ENCODE measurements at places on chromosomes 3 and 15.

DNA sequence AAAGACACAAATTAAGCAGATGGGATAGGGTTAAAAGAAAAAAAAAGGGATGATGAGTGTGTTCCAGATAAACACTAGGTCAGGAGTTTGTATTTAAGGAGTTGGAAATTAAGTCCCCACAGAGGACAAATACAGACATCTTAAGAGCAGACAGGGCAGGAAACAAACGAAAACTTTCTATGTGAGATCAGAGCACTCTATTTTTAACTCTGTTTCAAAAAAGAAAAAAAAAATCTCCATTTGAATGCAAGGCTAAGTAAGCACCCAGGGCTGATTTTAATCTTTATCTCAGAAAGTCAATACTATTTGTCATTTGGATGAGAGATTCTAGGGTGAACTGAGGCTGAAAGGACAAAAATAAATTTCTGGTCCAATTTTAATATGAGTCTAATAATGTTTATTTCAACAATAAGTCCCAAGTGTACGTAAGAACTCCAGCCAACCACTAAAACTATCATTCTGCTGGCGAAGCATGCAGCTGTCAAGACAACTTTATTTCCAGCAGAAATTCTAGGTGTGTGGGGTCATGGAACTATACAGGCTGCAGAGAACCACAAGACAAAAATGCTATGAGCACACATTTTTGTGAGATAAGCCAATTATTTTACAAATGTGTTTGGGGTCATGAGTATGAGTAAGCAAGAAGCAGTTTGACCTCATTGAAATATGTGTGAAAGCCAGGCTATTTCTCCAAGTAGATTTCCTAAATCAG is 186.1 kb downstream of the FMN1 start:
- DNase-seq, result no peak

DNA sequence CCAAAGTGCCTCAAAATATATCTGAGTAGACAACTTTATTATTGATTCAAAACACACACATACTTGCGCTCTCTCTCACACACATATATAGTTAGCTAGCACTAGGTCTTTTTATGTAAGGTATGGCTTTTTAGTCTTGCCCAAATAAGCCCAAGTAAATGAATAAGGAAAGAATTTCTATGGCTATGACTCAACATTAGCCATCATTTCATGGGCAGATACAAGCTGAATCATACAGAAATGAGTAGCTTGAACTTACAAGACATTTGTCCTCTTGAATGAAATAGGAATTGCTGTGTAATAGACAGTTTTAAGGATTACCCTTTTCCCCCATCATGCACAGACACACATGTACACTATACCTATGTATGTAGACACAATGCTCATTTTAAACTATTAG is 4.9 kb downstream of the CADPS start:
- no peak for DNase-seq

DNA sequence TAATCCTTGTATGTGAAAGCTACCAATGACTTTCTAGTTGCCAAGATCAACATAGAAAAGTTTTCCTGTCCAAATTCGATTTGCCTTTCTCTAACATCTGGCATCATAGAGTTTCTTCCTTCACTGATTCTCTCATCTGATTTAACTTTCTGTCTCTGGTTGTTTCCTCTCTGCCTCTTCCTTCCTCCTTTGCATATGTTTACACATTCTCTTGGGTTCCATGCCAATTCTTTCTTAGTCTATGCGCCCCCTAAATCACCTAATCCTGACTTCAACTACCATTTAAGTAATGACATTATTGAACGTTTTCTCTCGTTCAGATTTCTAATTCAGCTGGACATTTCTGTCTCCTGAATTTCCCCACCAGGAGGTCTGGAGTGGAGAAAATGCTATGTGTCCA is 561.9 kb upstream of the TGFBR2 start:
- no peak for DNase-seq

DNA sequence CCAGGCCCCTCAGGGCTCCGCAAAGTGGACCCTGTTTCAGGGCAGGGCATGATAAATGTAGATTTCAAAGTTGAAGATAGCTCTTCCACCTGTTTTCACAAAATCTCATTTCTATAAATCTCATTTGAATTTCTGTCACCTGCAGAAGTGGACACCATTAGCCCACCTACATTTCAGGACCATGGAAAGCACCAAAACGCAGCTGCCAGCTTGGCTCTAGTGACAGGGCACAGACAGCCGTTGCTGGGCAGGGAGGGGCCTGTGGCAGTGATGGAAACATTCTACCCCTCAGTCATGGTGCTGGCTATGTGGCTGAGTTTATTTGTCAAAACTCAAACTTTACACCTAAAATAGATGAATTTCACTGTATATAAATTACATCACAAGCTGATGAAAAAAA is 40.4 kb downstream of the PRR23E start:
- DNase-seq, result no peak

DNA sequence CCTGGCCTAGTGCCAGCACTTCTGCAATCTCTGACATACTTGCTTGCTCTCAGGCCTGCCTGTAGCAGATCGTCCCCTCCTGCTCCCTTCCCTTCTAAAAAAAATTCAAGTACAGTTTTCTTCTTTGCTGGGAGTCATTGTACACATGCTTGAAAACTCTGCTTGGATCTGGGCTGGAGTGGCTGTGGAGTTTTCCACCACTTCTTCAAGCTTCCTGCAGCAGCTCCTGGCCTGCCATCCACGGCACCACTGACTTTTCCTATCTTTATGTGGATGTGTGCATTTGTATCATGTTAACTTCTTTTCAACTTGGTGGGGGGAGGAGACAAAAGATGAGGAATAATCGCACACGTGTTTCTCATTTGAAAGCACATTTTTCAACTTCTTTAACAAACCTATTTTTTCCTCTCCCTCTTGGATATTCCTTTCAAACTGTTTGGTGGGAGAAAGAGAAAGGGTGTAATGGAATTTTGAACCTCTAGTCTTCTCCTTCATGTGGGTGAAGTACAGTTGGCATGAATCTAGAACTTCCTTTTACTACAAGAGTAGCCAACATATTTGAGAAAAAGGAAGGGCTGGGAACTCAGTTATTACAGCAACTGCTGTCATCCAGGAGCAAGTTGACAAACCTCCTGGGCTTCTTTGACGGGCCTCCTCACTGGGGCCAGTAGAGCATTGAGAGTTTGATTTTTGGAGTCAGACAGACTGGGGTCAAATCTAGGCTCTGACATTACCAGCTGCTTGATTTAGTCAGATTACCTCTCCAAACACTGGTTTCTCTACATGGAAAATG is 61.2 kb upstream of the LRTM1 start:
- DNase-seq, result no peak

- no peak for DNase-seq
These were observed 4.4 kb upstream of the CLDN11 start for GRCh38 chr3:170414202-170414663.

DNA sequence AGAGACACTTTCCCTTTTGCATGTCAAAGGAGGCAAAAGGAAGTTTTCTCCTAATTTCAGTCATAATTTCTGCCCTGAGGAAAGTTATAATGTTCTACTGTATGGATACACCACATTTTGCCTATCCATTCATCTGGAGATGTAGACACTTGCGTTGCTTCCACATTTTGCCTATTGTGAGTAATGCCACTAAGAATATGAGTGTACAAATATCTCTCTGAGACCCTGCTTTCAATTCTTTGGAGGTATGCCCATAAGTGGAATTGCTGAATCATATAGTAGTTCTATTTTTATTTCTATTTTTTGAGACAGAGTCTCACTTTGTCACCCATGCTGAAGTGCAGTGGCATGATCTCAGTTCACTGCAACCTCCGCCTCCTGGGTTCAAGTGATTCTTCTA is 3.6 kb upstream of the CD276 start:
- DNase-seq, result no peak

DNA sequence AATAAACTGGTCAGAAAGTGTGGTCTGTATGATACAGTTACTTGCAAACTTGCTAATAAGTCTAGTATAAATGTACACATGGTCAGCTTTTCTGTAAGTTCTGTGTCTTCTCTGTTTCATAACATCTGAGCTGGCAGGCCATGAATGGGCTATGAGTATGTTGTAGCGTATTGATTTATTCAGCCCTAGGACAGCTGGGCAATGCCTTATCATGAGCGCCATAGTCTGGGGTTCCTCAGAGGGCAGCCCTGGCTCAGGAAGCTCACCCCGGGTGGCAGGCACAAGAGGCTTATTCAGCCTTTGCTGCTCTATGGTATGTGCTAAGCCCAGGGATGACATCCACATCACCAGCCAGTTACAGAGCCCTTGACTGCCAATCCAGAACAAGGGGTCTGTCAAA is 50.7 kb upstream of the CCR2 start:
- DNase-seq, result no peak

- no peak for DNase-seq
These were observed 54.3 kb upstream of the CBLB start for GRCh38 chr3:105923140-105923539.

GRCh38 chr3:142021127-142021526 is 128.2 kb downstream of the TFDP2 start:
- no peak for DNase-seq

DNA sequence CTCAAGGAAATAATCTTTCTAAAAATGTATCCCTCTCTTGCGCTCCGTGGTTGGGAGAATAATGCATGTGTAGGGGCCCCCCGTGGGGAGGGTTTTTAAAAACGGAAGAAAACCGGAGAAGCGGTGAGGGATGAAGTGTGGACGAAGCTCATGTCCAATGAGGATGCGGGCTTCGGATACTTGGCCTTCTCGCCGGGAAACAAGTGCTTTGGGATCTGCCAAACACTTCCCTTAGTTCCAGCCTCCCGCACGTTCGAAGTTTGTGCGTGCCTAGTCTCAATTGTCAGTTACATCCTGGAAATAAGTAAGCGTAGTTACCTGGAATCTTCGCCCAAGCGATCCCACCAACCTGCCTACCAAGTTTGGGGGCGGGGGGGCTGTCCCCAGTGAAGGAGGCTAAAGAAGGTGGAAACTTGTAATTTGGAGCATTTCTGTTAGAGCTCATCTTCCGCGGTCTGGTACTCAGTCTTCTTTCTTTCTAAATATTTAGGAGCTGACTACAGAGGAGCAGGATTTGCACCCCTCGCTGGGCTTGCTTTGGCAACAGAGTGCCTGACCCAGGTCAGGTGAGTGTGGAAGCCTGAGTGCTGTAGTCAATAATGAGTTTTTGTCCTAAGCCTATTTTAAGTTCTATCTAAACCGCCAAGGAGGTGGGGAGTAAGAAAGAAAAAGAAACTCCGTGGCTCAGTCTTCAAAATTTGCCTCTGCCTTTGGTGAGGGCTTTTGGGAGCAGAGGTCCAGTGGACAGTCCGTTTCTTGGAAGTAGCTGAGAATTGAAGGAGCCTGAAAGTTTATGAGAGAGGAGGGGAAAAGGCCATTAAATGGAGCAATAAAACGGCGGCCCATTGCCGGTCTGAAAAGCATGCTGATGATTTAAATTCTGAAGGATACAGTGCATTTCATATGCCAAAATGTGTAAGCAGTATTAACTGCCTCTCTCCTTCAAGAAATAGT is 1.1 kb downstream of the ITPR1 start:
- DNase-seq, result no peak

- DNase-seq, result no peak
These were observed 91.6 kb downstream of the NR2F2 start for GRCh38 chr15:96422125-96422524.

GRCh38 chr3:11698326-11699082 is 54.8 kb upstream of the VGLL4 start:
- DNase-seq, result no peak

DNA sequence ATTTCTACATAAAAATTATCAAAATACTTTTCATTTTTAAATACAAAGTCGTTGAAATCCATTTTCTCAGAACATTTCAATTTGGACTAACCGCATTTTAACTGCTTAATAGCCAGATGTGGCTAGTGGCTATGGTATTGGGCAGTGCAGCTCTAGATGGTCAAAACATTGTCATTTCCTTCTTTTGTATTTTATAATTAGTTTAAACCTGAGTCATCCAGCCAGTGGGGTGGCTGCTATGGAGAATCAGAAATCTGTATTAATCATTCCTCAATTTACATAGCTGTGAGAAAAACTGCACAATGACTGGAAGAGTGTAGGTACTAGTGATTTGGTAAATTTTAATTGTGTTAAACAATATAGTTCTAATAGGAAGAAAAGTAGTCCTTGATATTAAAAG is 245.3 kb downstream of the PDZRN3 start:
- DNase-seq, result no peak

DNA sequence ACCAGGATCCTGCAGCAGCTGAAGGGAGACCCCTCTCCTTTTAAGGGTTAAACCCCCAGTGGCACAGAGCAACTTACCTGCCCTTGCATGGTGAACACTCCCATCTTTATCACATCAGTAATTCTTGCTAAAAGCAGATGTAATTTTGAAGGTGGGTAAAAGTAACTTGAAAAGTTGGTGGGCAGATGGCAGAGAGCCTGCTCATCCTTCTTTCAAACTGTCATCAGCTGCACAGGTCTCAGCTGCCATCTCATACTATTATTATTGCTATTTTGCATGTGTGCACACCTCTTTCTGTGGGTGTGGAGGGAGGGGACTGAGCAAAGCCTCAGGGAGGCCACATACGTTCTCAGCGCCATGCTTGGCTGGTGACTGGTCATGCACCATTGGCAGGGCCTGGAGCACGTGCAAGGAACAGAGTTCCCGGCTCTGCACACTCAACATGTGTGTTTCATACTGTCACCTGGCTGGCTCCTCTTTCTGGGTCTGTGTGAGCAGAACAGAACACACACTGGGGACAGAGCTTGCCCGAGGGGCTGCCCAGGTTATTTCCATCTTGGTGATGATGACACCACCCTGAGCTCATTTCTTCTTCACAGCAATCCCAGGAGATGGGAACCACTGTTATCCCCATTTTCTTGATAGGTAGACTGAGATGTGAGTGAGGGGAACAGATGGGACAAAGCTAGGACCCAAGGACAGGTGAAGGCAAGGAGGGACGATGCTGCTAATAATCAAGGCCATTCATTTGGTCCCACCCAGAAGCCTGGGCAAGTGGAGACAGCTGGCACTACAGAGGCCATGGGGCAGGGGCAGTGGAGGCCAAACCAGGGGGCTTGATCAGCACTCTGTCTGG is 95.8 kb upstream of the KLF13 start:
- no peak for DNase-seq

GRCh38 chr3:49339581-49339940 is 292 bp downstream of the USP4 start:
- no peak for DNase-seq

GRCh38 chr15:84892786-84893307 is 8.4 kb downstream of the SLC28A1 start:
- no peak for DNase-seq

GRCh38 chr3:102224171-102224570 is 210.6 kb upstream of the ZPLD1 start:
- DNase-seq, result no peak

DNA sequence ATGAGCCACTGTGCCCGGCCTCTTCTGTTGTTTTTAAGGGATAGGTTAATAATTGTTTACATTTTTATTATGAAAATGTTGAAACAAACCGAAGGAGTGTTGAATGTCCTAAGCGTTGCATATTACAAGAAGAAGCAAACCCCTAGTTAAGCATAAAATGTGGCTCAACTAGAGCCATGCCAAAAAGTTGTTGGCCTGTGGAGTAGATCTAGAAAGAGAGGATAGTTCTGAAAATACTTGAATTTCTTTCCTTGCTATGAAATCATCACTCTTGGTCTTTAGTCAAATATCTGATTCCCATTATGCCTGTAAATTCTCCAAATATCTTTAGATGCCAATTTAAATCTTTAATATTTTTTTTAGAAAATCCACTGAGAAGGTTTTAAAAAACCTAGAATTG is 12.8 kb downstream of the RBP2 start:
- no peak for DNase-seq
